Astrocyte of the cerebellum (primary cell): ENCODE measurements at places on chromosomes 3 and 15.
A peak's percentile ranks its signal among the peaks of the same experiment; 100 is the strongest.

DNA sequence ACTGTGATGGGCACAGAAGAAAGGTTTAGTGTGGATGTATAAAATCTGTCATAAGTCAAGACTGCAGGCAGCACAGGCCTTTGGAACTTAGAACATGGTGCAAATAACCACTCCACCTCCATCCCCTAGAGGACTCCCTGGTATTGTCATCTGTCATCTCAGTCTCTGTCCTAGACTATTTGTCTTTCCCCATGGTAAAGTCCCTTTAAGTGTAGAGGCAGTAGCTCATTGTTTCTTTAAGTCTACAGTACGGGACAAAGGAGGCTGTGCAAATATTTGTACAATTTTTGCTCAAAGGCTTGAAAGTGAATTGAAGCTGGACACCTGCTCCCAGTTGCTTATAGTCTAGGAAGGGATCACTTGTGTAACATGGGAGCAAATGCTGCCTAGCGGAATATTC lies 3.2 kb upstream of the PXYLP1 start:
- DNase-seq: no peak

DNA sequence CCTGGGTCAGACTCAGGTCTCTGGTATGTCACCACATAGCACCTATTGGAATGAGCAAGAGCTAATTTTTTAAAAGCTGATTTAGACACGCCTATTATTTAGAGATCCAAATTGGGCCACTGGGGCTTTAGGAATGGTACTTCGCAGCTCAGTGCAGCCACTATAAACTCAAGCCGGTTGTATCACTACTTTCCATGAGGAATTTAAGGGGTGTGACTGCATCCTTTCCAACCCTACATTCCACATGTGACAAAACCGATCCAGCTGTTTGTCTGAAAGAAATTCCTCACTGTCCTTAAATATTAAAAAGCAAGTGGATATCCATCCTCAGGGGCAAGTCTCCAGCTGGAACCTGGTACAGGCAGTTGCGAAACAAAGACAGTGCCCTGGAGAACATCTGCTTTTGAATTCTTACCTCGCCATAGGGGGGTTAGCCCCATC lies 12.8 kb downstream of the VGLL3 start:
- DNase-seq: no peak

GRCh38 chr3:99929745-99930139 lies 112.1 kb downstream of the CMSS1 start:
- peak; percentile 68 for DNase-seq

- no peak for DNase-seq
Observed at GRCh38 chr3:131620977-131621376, 118.2 kb upstream of the MRPL3 start.

GRCh38 chr15:95263751-95264150 lies 1032.4 kb downstream of the MCTP2 start:
- DNase-seq: no peak

GRCh38 chr3:188941103-188941502 lies 230.7 kb upstream of the TPRG1 start:
- DNase-seq: no peak

DNA sequence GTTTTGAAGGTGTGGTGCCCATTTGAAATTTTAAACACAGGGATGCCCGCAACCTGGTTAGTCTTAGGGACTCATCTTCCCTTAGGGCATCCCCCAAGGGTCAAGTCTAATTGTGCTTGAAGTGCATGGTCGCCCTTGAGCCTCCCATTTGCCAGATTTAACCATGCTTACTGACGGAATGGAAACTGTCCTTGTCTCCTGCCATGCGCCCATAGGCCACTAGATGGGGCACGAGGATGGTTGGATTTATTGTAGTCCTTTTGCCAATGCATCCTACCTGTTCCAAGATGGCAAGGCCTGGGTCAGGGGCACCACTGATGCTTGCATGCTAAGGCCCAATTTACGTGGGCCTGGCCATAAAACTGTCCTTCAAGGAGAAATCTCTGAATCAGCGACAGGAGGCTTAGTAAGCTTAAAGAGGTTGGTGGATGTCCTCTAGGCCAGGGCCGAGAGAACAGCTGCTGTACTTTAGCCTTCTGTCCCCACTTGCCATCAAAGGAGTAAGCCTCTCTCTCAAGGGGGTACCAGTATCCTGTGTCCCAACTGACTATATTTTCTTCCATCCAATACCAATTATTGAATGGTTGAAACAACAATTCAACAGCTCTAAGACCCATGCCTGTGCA lies 355.4 kb downstream of the OTOL1 start:
- DNase-seq: peak; percentile 12

DNA sequence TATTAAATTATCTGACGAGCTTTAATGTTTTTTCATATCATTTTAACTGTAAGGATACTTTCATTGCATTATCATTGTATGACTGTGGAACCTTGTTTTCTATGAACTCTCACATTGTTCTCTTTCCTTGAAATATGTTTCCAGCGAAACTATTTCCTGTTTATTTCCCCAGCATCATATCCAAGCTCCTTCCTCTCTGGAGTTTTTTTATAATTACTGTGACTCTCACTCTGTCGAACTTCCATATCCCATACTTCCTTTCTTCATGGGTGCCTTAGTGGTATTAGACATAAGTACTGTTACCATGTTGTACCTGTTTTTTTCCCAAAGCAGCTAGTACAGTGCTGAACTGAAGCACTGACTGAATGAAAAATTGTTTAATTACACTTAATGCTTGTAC lies 373.6 kb upstream of the CNTN3 start:
- DNase-seq: no peak

GRCh38 chr3:168973897-168974296 lies 689.6 kb downstream of the MECOM start:
- no peak for DNase-seq

- DNase-seq: no peak
Observed at GRCh38 chr3:164752812-164753211, 325.5 kb downstream of the SI start.

GRCh38 chr3:97721446-97721845 lies 43.1 kb upstream of the ARL6 start:
- DNase-seq: no peak

DNA sequence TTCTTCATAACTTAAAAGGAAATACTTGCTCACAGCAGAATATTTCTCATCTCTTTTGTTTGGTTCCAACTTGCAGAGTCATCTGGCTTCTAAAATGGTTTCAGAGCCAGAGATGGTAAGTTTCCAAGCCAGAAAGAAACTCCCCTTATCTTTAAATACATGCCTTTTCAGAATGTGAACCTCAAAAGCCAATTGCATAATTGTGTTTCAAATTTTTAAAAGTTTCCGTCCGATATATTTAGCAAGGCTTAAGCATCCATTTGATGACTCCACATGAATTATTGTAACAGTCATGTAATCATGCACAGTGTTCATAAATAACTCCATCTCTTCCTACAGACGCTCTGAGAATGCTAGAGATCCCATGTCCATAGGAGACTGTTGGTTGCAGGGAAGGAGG lies 40.6 kb upstream of the C3orf80 start:
- no peak for DNase-seq

DNA sequence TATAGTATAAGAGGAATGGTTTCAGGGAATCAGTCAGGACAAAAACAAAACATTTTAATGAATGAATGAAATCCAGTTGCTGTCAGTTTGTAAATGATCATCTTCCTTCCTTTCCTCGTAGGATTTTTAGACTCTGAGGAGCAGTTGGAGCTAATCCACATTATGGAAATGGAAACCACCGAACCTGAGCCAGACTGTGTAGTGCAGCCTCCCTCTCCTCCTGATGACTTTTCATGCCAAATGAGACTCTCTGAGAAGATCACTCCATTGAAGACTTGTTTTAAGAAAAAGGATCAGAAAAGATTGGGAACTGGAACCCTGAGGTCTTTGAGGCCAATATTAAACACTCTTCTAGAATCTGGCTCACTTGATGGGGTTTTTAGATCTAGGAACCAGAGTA lies 3.1 kb downstream of the TIPARP start:
- DNase-seq: no peak

DNA sequence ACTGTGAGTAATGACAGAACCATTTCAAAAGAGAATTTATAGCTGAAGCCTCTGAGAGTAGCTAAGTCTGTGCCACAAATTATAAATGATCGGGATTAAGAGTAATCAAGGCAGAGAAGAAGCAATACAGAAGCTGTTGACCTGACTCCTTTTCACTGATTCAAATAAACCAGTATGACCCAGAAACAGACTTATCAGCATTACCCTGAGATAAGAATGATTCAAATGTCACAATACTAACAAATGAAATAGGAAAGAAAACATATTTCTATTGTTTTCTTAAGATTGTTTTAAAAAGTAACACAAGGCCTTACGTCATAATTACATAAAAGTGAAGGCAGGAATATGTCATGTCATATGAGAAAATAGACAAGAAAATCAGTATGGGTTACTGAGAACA lies 1534.6 kb downstream of the SI start:
- no peak for DNase-seq
